ENCODE measurements at places on chromosomes 12 and 14.

DNA sequence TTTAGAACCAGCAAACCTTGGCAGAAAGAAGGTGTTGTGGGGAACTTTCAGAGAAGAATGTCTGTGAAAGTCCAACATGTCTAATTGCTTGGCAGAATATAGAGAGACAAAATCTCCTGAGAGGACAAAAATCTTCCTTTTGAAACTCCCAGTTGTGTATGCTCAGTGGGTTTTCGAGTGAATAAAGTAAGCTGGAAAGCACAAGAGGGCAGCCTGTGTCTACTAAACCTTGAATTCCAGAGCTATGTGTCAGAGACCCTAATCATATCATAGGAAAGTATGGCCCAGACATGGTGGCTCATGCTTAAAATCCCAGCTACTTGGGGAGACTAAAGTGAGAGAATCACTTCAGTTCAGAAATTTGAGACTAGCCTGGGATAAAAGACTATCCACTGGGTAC lies 661.2 kb downstream of the SLC16A7 start:
- no peak for DNase-seq

GRCh38 chr14:74660167-74660566 lies 48.1 kb upstream of the LTBP2 start:
- DNase-seq, result no peak

GRCh38 chr12:128905003-128905544 lies 51.8 kb downstream of the GLT1D1 start:
- no peak for DNase-seq

- no peak for DNase-seq
Measured at GRCh38 chr12:45285717-45286116, 69.8 kb downstream of the ANO6 start.

- no peak for DNase-seq
Measured at GRCh38 chr14:65141523-65141922, 39.2 kb upstream of the MAX start.

DNA sequence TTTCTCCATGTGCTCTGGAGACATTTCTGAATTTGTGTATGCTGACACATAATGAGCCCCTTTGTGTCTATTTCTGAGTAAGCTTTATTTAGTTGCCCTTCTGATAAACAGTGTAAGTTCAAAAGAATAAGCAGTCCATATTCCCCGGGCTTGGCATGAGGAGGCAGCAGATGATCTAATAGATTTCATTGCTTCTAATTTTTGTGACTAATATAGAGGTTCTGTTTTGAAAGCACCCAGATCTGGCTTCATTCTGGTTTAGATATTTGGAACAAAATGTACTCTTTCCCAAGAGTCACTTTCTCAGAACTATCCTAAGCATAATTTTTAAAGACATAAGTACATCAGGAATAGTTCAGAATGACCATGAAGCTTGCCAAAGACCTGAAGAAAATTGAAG lies 290.9 kb downstream of the BTG1 start:
- DNase-seq, result no peak

DNA sequence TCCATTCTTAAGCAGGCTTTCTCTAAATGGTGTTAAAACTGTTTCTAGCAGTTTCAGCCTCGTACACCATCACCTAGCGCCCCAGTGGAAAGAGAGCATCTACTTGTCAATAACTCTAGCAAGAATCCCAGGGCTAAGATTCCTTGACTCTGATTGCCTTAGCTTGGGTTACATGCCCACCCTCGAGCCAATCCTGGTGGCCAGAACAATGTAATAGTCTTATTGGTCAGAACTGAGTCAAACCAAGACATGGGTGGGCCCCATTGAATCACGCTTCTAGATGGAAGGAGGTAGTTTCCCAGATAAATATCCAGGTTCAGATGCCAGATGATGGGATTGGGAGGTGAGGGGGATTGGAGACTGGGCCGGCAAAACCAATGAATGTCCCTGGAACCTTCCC lies 55.9 kb upstream of the MED13L start:
- no peak for DNase-seq

- no peak for DNase-seq
Measured at GRCh38 chr12:106715582-106715981, 58.9 kb upstream of the RIC8B start.

GRCh38 chr12:40106655-40107054 lies 774 bp upstream of the SLC2A13 start:
- DNase-seq, result no peak

GRCh38 chr12:66152732-66153131 lies 17.1 kb downstream of the TMBIM4 start:
- no peak for DNase-seq

DNA sequence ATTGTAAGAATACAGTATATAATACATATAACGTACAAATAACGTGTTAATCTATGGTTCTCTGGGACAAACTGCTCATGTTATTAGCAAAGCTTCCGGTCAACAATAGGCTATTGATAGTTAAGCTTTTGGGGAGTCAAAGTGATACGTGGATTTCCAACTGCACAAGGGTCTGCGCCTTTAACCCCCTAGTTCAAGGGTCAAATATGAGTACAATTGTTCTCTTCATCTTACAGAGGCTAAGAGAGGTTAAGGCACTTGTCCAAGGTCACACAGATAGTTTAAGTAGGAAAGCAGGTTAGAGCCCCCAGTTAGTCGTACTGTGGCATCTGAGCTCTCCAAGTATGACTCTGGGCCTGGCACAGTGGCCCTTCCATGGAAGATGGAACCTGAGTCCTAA lies 204.3 kb upstream of the KRR1 start:
- DNase-seq, result no peak

GRCh38 chr14:20460458-20461224 lies 593 bp downstream of the PIP4P1 start:
- DNase-seq, result peak; percentile 46

GRCh38 chr14:29442696-29443095 lies 485.0 kb downstream of the PRKD1 start:
- DNase-seq, result no peak

DNA sequence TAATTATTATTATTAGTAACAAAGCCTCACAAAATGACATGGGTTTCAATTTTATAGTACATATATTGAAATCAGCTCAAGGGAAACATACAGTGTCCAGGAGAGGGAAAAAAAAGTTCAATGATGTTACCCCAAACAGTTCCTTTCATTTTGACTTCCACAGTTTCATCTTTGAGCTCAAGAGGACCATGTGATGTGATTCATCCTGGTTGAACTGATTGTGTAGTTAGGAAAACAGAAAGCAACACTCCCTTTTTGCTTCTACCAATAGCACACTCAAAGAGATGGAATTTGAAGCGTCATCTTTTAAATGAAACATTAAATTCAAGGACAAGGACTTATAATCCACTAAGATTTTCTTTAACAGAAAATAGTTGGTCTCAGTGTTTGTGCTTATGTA lies 461.0 kb downstream of the FOXG1 start:
- no peak for DNase-seq

- DNase-seq, result no peak
Measured at GRCh38 chr12:46783871-46784270, 41.9 kb downstream of the SLC38A4 start.

- no peak for DNase-seq
Measured at GRCh38 chr14:71403656-71404055, 496.4 kb downstream of the PCNX1 start.

- no peak for DNase-seq
Measured at GRCh38 chr14:71339650-71340415, 432.6 kb downstream of the PCNX1 start.

DNA sequence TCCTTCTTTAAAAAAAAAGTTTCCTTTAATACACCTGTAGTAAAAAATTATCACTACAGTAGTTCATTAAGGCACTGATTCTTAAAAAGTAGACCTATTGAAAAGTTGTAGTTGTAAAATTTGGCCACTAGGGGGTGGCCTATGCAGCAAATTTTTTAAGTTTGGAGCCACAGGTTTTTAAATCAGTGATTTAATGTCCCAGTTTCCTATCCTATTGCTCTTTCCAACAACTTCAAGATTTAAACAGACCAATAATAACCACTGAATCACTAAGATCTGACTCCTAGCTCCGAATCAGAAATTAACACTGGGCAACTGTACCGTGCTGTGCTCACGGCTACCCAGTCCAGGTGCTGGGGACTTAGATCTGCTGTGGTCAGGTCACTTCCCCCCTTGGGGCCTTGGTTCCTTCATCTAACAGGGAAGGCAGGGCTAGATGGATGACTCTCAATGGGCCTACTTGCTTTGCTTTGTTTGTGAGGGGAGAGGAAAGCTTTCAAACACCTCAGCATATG lies 279.3 kb downstream of the MED13L start:
- no peak for DNase-seq

DNA sequence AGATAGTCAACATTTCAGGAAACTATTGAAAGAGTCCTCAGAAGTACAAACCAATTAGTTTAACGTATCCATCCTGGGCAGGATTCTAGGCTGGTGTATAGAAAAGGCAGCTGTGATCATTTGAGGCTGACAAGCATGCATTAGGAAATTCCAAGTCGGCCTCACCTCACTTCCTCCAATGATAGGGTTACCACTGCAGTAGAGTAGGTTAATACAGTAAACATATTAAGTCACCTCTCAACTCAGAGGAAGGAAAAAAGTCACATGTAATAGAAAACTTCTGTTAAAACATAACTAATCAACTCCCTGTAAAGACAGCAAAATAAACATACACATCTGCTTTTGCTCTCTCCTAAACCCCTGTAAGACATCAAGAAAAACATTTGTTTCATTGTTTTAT lies 33.5 kb downstream of the MED13L start:
- no peak for DNase-seq

DNA sequence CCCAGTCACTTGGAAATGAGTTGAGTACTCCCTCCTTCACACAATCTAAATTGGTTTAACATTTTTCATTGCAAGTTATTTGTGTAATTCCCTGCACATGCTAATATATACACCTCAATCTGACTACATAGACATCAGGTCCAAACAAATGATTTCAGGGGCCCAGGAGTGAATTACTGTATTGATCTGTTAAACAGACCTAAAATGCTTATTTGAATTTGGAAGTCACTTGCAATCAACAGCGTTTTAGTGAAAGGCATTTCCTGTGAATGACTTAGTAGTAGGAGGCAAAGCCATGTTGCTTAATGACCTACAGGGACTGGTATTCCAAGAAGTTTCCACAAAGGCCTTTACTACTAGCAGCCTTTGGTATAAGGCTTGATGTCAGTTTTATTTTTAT lies 22.6 kb upstream of the SLC15A5 start:
- no peak for DNase-seq

DNA sequence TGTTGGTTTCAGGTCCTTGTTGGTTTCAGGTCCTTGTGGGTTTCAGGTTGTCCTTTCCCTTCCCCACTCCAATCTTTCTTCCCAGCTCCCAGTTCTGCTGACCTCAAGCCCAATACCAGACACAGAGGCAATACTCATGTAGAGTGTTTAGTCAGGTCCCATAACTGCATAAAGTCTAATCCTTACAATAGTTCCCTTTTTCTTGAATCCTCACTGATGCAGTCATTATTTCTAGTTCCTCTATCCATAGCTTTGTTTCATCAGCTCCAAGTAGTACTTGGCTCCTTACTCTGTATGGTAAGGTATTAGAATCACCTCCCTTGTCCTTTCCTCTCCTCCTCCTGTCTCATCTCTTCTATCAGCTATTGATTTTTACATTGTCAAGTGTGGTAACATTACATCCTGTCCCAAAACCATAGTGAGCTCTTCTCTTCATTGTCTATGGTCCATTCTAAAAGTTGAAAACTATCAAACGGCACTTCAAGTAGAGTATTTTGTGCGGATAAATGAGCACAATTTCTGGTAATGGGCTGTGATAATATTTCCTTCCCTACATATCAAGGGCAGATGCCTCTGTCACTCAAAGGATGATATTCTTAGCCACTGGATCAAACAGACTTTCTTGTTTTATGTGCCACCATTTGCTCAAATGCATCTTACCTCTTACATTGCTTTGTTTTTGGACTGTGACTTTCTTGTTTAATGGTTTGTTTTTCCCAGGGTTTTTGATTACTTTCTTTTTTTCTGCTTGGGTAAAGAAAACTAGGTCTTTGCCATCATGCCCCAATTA lies 57.2 kb upstream of the JDP2 start:
- no peak for DNase-seq

- DNase-seq, result no peak
Measured at GRCh38 chr12:46205294-46205693, 63.5 kb downstream of the SLC38A1 start.

- DNase-seq, result no peak
Measured at GRCh38 chr14:72419226-72419775, 474.6 kb downstream of the DPF3 start.

DNA sequence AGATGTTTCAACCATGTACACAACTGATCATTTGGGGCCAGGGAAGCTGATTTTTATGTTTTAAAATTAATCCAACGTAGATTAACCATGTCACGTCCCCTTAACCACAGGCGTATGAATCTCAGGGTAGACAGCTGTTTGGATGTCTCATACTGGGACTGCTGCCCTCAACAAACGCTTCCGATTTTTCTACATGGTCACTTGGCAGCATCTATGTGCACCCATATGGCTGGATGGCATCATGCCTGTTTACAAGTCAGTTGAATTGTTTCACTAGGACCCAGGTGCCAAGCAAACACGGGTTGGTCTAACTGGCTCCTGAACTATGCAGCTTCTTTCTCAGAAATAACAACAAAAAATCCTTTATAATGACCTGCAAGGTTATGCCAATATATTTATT lies 393.8 kb downstream of the NPAS3 start:
- DNase-seq, result no peak

- DNase-seq, result no peak
Measured at GRCh38 chr14:75847584-75847983, 134.2 kb downstream of the TGFB3 start.

DNA sequence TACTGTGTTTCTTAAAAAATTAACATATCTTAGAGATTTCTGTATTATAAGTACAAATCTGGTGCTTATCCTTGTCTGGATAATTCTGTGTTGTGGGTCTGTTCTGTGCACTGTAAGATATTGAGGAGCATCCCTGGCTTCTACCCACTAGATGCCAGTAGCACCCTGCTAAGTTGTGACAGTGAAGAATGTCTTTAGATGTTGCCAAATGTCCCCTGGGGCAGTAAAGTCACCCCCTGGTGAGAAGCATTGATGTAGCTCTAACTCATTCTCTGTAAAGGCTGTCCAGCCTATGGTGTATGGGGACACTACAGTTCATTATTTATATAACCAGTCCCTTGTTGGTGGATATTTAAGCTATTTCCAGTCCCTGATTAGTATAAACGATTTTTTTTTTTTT lies 31.4 kb downstream of the MAP1LC3B2 start:
- DNase-seq, result no peak

GRCh38 chr14:93984070-93984469 lies 7.7 kb upstream of the ASB2 start:
- no peak for DNase-seq

- DNase-seq, result no peak
Measured at GRCh38 chr12:43290836-43291235, 261.2 kb downstream of the ADAMTS20 start.

- no peak for DNase-seq
Measured at GRCh38 chr12:70468741-70469140, 102.7 kb downstream of the KCNMB4 start.

- peak; percentile 51 for DNase-seq
Measured at GRCh38 chr14:60514378-60514740, 5.4 kb downstream of the SIX6 start.

GRCh38 chr12:2244013-2244861 lies 191.4 kb downstream of the CACNA1C start:
- DNase-seq, result no peak
